ENCODE measurements at places on chromosomes 12 and 14. TPM values are rescaled to one million over a fixed set of nuclear protein-coding genes. Genes with fewer than 3 reads are reported as not detected.

DNA sequence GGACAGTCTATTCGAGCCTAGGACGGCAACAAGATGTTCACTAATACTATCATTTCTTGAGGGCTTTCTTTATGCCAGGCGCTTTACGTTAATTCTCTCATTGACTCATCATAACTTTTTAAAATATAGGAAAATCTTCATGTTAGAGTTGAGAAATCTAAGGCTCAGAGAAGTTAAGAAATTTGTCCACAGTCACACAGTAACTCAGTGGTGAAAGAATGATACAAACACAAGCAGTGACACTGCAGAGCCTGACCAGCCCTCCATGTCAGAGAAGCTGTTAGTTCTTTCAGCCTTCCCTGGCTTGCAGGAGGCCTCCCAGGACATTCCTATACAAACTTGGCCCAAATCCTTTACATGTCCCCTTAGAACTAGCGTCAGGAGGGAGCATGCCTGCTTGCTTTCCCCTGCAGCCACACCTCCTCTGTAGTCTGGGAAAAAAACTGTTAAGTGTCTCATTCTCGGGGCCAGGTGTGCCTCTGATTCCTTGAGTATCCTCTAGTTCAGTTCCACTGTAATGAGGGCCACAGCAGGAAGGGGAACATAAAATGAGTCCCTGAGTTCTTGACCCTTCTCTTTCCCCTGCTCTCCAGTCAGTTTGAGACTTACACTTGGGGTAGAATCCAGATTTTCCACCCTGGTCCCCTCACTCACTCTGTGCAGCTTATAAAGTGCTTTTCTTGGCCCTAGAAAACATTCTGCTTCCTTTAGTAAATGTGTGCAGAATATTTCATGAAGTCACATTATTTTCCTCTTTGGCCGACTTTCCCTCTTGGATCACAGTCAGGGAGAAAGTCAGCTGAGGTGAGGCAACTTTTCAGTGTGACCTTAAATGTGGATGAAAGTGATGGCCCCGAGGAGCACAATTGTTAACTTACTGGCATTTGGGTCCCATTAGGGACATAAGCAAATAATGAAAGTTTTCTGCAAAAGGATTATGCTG, 152.2 kb upstream of the HIF1A start:
- H3K36me3 ChIP-seq, result no peaks in the 10 kb centered on the region
- no peaks in the 10 kb centered on the region for H3K27me3 ChIP-seq
- H3K27ac ChIP-seq, result peak overlapping the region; percentile 66
- H3K4me3 ChIP-seq, result no peak overlapping the region
- no peak for DNase-seq
- H3K4me1 ChIP-seq, result peaks cover 38% of the 10 kb centered on the region

The FAR2 gene
- 1.1 TPM for total RNA-seq

- H3K27me3 ChIP-seq, result no peaks in the 10 kb centered on the region
- H3K4me3 ChIP-seq, result no peak overlapping the region
- H3K4me1 ChIP-seq, result no peaks in the 10 kb centered on the region
- no peak overlapping the region for H3K27ac ChIP-seq
- no peak for DNase-seq
Observed at GRCh38 chr14:60061371-60061770, 30.4 kb upstream of the PCNX4 start.

- no peaks in the 10 kb centered on the region for H3K36me3 ChIP-seq
- no peak for DNase-seq
- H3K27me3 ChIP-seq, result peaks cover 25% of the 10 kb centered on the region
- no peak overlapping the region for H3K4me3 ChIP-seq
Observed at GRCh38 chr14:105099778-105100177, 34.5 kb upstream of the GPR132 start.

The VRTN gene
- not detected for total RNA-seq

The BRI3BP gene
- 2.5 TPM for total RNA-seq

The CFAP54 gene
- total RNA-seq, result 0.18 TPM

DNA sequence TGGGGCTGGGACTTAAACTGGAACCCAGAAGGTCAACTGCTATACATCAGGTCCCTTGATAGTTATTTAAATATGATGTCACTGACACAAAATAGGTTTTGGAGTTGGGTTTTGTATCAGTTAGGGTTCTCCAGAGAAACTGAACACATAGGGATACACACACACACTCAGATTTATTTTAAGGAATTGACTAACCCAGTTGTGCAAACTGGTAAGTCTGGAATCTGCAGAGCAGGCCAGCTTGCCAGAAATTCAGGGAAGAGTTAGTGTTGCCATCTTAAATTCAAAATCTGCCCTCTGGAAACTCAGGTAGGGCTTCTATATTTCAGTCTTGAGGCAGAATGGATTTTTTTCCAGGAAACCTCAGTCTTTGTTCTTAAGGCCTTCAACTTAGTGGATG, 36.9 kb downstream of the MAPK1IP1L start:
- no peak overlapping the region for H3K27ac ChIP-seq
- H3K36me3 ChIP-seq, result no peaks in the 10 kb centered on the region
- DNase-seq, result no peak

GRCh38 chr14:104970231-104971068, 7.7 kb downstream of the AHNAK2 start:
- no peak overlapping the region for H3K27ac ChIP-seq
- no peak overlapping the region for H3K4me3 ChIP-seq
- H3K36me3 ChIP-seq, result no peaks in the 10 kb centered on the region
- peak; percentile 81 for DNase-seq
- peaks cover 42% of the 10 kb centered on the region for H3K4me1 ChIP-seq
- no peaks in the 10 kb centered on the region for H3K27me3 ChIP-seq

The ANO2 gene
- not detected for total RNA-seq

- H3K4me3 ChIP-seq, result no peak overlapping the region
- H3K27ac ChIP-seq, result no peak overlapping the region
- H3K27me3 ChIP-seq, result peaks cover 2% of the 10 kb centered on the region
- DNase-seq, result no peak
- H3K36me3 ChIP-seq, result no peaks in the 10 kb centered on the region
- peaks cover 2% of the 10 kb centered on the region for H3K4me1 ChIP-seq
Observed at GRCh38 chr14:90107789-90108188, 46.0 kb downstream of the KCNK13 start.

The TRIM9 gene
- under 0.01 TPM for total RNA-seq

GRCh38 chr12:70080566-70080965, 162.7 kb upstream of the CNOT2 start:
- H3K27ac ChIP-seq, result no peak overlapping the region
- no peaks in the 10 kb centered on the region for H3K4me1 ChIP-seq
- DNase-seq, result no peak
- no peaks in the 10 kb centered on the region for H3K27me3 ChIP-seq

The PZP gene
- total RNA-seq, result not detected

- no peaks in the 10 kb centered on the region for H3K36me3 ChIP-seq
- no peaks in the 10 kb centered on the region for H3K27me3 ChIP-seq
- H3K4me3 ChIP-seq, result peak overlapping the region; percentile 20
- no peak overlapping the region for H3K27ac ChIP-seq
Observed at GRCh38 chr12:1591034-1591433, 3.3 kb downstream of the FBXL14 start.

The DYRK2 gene
- 23.1 TPM for total RNA-seq

GRCh38 chr12:87678453-87678852, 350.7 kb downstream of the C12orf50 start:
- no peak overlapping the region for H3K27ac ChIP-seq
- no peak overlapping the region for H3K4me3 ChIP-seq
- no peaks in the 10 kb centered on the region for H3K4me1 ChIP-seq
- H3K36me3 ChIP-seq, result no peaks in the 10 kb centered on the region
- no peaks in the 10 kb centered on the region for H3K27me3 ChIP-seq

DNA sequence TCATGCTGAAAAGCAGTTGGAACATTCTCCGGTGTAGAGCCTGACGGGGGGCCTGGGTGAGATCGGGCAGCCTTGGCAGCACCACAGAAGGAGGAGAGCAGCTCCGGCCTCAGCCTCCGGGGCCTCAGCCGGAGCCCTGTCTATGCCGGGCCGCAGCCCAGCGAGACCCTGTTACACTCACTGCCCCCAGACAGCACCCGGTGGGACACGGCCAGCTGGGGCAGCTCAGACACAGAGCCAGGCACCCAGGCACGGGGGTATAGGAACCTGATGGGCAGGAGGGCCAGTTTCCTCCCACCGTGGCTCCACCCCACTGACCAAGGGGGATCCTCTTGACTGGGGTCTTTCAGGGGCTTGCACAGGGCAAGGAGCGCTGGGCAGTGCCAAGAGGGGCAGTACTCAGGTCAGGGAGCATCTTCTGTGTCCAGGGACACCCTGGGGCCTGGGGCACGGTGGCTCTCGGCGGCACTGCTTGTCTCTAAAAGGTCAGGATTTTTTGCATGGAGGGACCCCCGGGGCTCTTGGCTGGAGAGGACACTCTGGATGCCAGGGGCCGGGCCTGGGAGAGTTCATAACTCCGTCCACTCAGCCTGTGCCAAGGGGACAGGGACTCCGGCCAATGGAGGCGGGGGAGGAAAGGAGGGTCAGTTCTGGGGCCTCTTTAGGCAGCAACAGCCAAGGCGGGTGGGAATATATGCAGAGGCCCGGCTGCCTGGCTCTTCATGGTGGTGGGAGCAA, 9.4 kb downstream of the INF2 start:
- no peak overlapping the region for H3K27ac ChIP-seq
- H3K36me3 ChIP-seq, result peaks cover 49% of the 10 kb centered on the region
- H3K27me3 ChIP-seq, result no peaks in the 10 kb centered on the region
- no peak for DNase-seq
- H3K4me3 ChIP-seq, result no peak overlapping the region
- H3K4me1 ChIP-seq, result peaks cover 23% of the 10 kb centered on the region

The TAPBPL gene
- total RNA-seq, result 3.4 TPM

The CLEC7A gene
- not detected for total RNA-seq

The BBOF1 gene
- 1.6 TPM for total RNA-seq

GRCh38 chr12:97767347-97767746, 304.7 kb downstream of the RMST start:
- no peaks in the 10 kb centered on the region for H3K27me3 ChIP-seq
- no peaks in the 10 kb centered on the region for H3K36me3 ChIP-seq
- DNase-seq, result no peak
- H3K4me1 ChIP-seq, result no peaks in the 10 kb centered on the region
- no peak overlapping the region for H3K4me3 ChIP-seq

DNA sequence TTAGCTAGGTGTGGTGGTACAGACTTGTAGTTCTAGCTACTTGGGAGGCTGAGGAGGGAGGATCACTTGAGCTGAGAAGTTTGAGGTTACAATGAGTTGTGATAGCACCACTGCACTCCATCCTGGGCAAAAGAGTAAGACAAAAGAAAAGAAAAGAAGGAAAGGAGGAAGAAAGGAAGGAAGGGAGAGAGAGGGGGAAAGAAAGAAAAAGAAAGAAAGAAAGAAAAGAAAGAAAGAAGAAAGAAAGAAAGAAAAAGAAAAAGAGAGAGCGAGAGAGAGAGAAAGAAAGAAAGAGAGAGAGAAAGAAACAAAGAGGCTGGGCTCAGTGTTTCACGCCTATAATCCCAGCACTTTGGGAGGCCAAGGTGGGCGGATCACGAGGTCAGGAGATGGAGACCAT, 10.3 kb upstream of the GNPTAB start:
- H3K36me3 ChIP-seq, result no peaks in the 10 kb centered on the region
- DNase-seq, result no peak
- no peak overlapping the region for H3K4me3 ChIP-seq
- no peak overlapping the region for H3K27ac ChIP-seq
- peaks cover 2% of the 10 kb centered on the region for H3K4me1 ChIP-seq
- no peaks in the 10 kb centered on the region for H3K27me3 ChIP-seq

The MANSC4 gene
- not detected for total RNA-seq

The FITM1 gene
- total RNA-seq, result not detected

DNA sequence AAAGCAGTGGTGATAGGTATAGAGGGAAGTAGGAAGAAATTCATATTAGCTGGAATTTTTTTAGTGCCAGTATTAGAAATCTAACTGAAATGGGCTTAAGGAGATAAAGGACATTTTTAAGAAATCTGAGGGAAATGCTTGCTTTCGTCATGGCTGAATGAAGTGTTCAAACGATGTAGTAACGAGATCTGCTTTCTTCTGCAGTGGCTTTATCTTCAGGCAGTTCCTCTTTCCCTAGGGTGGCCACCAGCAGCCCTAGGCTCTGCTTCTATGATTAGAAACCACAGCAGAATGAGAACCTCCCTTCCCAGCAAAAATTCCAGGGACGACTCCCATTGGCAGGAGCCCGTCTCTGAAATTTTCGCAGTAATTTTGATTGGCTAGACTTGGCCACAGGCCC, 163.9 kb upstream of the FRMD6 start:
- DNase-seq, result no peak
- no peaks in the 10 kb centered on the region for H3K27me3 ChIP-seq
- H3K36me3 ChIP-seq, result no peaks in the 10 kb centered on the region
- H3K27ac ChIP-seq, result no peak overlapping the region
- H3K4me1 ChIP-seq, result peaks cover 15% of the 10 kb centered on the region

The TSHR gene
- total RNA-seq, result not detected

DNA sequence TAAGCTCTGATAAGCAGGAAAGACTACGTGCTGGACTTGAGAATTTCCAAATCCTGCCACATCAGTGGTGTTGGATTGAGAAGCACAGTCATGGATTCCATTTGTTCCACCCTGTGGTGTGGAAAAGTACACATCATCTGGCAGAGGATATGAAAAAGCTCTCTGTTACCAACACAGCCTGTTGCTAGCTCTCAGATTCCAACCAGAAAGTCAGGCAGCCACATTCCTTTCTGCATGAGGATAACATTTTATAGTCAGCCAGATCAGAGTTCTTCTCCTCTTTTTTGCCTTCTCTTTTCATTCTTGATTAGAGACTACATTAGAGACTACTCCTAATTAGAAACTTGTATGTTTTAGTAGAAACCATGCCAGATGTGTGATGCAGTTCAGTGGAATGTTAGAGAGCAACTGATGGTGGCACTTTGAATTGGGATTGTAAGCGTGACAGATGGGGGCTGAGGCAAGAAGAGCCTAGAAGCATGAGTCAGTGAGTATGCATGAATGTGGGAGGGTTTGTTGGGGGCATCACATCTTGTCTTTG, 61.2 kb upstream of the STXBP6 start:
- no peaks in the 10 kb centered on the region for H3K27me3 ChIP-seq
- peak overlapping the region; percentile 66 for H3K27ac ChIP-seq
- no peaks in the 10 kb centered on the region for H3K36me3 ChIP-seq

- H3K4me3 ChIP-seq, result no peak overlapping the region
- no peak for DNase-seq
- 0 out of 2 replicates have a peak, but pooled peaks cover 2% of the 10 kb centered on the region for H3K4me1 ChIP-seq
- H3K36me3 ChIP-seq, result no peaks in the 10 kb centered on the region
- no peak overlapping the region for H3K27ac ChIP-seq
Observed at GRCh38 chr14:60257865-60258264, 8.8 kb downstream of the PPM1A start.

GRCh38 chr12:122489038-122489437, 11.7 kb downstream of the ZCCHC8 start:
- peaks cover 6% of the 10 kb centered on the region for H3K4me1 ChIP-seq
- H3K27ac ChIP-seq, result no peak overlapping the region

The KRT77 gene
- not detected for total RNA-seq

- H3K27ac ChIP-seq, result no peak overlapping the region
- DNase-seq, result peak; percentile 24
- no peaks in the 10 kb centered on the region for H3K4me1 ChIP-seq
- no peak overlapping the region for H3K4me3 ChIP-seq
- no peaks in the 10 kb centered on the region for H3K36me3 ChIP-seq
Observed at GRCh38 chr14:62706217-62706616, 339.0 kb downstream of the KCNH5 start.

The ZCCHC8 gene
- total RNA-seq, result 11.4 TPM

- H3K27ac ChIP-seq, result peak overlapping the region; percentile 55
- peaks cover 3% of the 10 kb centered on the region for H3K4me1 ChIP-seq
- no peak for DNase-seq
- H3K27me3 ChIP-seq, result no peaks in the 10 kb centered on the region
- H3K4me3 ChIP-seq, result no peak overlapping the region
Observed at GRCh38 chr12:91249518-91250272, 67.1 kb upstream of the DCN start.

The GYS2 gene
- total RNA-seq, result not detected

Measured in IMR-90 (cell line).